ENCODE measurements at places on chromosomes 4 and X.

- DNase-seq = no peak
Measured at GRCh38 chr4:162170509-162170908, 6.7 kb upstream of the FSTL5 start.

DNA sequence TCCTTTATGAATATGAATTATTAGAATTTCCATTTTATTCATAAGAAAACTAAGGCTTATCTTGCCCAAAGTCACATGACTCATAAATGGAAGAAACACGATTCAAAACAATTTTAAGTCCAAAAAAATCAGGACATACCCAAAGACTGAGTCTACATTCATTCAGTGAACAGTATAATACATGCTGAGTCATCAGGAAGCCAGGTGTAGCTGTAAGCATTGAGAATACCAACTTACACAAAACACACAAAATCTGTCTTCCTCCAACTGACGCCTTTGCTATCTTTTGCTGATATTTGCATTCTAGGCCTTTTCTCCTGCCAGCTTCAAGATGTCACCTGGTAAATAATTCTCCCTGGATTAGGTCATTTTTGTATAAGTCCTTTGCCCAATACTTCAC lies 520.1 kb upstream of the GALNT7 start:
- no peak for DNase-seq

- DNase-seq = no peak
Measured at GRCh38 chr4:152394791-152395190, 141.1 kb downstream of the FBXW7 start.

DNA sequence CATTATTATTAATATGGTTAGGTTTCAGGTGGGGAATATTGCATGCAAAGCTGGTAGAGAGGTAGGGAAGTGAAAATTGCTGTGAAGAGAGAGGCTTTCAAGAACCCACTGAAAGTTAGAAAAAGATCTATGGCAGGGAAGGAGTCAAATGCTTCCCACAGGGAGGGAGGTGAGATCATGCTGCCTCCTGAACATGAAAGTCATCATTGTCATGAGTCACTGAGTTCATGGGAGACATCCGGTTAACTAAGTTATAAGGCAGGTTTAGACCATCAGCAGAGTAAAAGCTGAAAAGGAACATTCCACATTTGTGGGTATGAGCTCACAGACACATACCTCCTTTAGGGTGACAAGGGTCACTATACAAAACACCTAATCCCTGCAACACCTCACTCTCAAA lies 16.2 kb downstream of the GATB start:
- no peak for DNase-seq

GRCh38 chrX:37820646-37821045 lies 26.7 kb downstream of the DYNLT3 start:
- DNase-seq = peak; percentile 86

Measured in brain (organoid and tissue), 16 donors.